AG04450 (cell line): ENCODE measurements at places on chromosomes 6 and 20. TPM values are rescaled to one million over a fixed set of nuclear protein-coding genes. Genes with fewer than 3 reads are reported as not detected.

DNA sequence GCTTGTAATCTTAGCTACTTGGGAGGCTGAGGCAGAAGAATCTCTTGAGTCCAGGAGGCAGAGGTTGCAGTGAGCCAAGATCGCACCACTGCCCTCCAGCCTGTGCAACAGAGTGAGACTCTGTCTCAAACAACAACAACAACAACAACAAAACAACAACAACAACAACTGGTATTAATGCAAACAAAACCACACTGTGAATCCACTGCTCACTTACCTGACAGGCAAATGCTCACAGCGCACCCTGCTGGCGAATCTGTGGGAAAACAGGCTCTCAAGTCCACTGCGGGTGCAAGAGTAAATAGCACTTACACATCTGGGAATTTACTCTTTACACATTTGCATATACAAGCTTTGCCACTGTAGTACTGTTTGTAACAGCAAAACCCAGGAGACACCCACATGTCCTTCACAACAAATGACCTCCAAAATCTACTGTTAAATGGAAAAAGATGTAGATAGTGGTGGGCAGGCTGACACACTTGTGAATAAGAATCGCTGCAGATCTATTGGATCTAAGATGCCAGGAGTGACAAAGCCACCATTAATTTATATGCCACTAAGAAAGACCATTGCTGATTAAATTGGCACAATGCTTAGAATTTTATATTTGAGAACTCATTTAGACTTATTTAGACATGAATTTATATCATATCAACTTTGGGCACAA, 29.3 kb downstream of the NSFL1C start:
- peak; percentile 72 for DNase-seq

DNA sequence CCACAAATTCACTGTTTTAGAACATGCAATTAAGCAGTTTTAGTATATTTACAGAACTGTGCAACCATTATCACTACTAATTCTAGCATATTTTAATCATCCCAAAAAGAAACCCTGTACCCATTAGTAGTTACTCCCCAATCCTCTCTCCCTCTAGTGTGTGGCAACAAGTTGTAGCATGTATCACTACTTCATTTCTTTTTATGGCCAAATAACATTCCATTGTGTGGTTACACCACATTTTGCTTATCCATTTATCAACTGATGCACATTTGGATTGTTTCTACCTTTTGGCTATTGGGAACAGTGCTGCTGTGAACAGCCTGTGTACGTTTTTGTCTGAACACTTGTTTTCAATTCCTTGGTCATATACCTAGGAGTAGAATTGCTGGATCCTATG, 31.5 kb upstream of the FKBP1A start:
- DNase-seq: no peak

DNA sequence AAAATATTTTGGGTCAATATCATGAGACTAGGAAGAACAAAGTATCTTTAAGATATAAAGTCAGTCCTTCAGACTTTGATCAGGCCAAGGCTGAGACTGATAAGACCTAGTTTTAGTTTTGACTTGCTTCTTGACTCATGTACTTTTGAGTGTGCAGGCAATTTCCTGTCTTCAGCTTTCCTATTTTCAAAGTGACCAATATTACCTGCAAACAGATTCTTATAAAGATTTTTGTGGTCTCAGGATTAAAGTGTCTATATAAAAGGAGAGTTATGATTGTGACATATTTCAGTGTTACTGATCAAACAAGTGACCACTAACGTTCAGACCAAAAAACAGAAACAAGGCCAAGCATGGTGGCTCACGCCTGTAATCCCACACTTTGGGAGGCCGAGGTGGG, 36.0 kb upstream of the AKIRIN2 start:
- DNase-seq: no peak

DNA sequence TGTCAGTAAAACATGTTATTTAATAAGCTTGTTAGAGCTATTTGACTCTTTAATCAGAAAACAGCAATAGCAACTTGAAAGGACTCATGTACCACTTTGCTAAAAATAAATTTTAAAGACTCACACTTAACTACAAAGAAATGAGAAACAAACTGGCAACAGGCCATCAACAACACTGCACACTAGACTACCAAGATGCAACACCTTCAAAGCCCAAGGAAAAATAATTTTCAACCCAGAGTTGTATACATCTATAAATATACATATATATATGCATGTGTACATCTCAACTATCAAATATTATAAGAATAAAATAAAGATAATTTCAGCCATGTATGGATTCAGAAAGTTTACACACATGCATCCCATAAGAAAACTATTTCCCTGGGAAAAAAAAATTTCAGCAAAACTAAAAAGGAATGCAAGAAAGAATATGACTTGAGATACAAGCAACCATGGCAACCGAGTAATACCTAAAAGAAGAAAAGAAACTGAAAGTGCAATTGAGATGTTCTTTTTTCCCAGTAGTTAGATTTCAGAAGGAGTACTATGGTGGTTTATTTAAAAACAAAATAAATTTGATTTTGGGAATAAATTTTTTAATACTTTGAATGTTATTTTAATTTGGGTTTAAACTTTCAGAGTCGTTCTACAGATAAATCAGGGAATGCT, 303.8 kb downstream of the UBE3D start:
- no peak for DNase-seq

DNA sequence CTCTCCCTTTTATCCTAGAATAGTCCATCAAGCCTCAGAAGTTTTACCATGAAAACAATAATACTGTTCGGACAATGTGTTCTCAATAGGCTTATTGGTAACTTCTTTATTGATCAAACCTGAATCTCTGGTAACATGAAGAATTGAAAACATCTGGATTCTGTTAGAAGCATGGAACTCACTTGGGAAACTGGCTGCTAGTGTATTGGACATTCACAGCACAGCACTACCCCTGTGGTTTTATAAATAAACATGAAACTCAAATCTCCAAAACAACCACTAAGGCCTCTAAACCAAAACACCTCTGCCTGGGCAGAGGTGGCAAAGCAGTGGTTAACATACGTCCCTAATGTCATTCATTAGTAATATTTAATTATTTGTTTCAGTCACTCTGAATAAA, 157.6 kb upstream of the KCNQ5 start:
- no peak for DNase-seq

The PAX1 gene
- polyA plus RNA-seq: not detected in 2 replicates

The FAM83D gene
- polyA plus RNA-seq: 10.5 and 14.9 TPM in 2 replicates
